ENCODE measurements at places on chromosomes 7 and 10.
A peak's percentile ranks its signal among the peaks of the same experiment; 100 is the strongest.

- no peak for DNase-seq
Measured at GRCh38 chr7:5408777-5409176, 14.9 kb downstream of the TNRC18 start.

DNA sequence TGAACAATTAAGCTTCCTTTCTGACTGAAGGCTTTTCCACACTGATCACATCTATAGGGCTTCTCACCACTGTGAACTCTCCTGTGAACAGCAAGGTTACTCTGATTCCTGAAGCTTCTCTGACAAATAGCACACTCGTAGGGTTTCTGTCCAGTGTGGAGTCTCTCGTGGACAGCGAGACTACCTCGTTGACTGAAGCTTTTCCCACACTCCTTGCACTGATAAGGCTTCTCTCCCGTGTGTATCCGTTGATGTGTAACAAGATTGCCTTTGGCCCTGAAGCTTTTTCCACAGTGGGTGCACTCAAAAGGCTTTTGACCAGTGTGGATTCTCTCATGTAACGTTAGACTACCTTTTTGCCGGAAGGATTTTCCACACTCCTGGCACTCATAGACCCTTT is 4.4 kb downstream of the ZNF32 start:
- no peak for DNase-seq

DNA sequence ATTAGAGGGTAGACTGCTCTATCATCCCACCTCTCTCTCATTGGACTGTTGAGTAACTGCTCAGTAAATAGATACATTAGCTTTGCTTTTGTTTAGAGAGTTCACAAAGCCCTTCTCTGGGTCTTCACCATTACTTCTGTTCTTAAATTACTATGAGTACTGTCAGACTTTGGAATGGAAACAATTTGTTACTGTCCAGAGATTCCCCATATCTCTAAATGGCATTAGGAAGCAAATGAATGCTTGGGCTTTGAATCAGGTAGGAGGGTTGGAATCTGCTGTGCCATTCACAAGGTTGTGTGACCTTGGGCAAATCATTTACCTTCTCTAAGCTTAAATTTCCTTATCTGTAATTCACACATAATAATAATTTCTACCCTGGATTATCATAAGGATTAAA is 541.0 kb upstream of the FZD8 start:
- no peak for DNase-seq

DNA sequence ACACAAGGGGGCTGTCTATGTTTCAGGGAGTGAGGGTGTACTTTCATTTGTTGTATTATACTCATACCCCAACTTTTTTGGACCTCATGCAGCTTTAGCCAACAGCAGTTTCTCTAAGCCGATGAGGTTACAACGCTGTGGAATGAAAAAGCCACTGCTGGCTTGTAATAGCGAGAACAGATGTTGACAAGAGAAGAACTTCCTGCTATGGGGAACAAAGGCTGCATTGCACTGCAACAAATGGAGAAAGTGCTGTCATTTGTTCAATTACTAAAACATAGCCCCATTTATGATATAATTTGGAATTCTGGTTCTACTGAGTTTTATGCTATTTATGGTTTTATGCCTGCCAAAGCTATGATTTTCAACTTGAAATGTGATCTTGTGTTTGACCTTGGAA is 104.2 kb upstream of the TMEM72 start:
- DNase-seq = no peak

GRCh38 chr10:841535-841934 is 90.0 kb downstream of the LARP4B start:
- no peak for DNase-seq

DNA sequence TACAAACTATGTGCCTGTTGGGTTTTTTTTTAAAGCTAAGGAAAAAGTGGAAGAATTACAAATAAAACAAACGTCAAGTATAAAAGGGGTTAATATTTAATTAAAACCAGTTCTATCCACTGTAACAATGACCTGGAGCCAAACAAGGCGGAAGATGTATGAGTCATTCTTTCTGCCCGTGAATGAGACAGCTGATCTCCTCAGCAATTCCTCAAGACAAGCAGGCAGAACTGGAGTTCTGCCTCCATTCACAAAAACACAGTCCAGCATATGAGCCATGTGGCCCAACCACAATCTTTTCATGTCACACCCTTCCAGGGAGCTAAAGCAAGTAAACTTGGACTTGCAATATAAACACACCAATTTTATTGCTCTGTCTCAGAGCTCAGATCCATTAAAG is 8.4 kb downstream of the ETV1 start:
- no peak for DNase-seq

DNA sequence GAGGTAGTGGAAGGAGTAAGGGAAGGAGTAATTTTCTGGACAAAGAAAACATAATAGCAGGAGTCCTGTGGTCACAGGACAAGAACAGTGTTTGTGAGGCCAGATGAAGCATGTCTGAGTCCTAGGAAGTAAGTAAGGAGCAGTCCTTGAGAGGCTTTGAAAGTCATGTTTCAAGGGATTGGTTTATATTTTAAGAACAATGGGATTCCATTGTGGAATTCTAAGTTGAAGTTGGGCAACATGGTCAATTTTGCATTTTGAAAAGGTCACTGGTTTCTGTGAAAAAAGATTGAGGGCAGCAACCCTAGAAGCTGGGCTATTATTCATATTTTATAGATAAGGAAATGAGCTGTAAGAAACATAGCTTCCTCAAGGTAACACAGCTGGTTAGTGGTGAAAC is 10.8 kb upstream of the SLC25A28 start:
- DNase-seq = no peak

- DNase-seq = no peak
Measured at GRCh38 chr10:68222391-68222790, 9.5 kb downstream of the ATOH7 start.

- no peak for DNase-seq
Measured at GRCh38 chr10:133162910-133163856, 3.2 kb downstream of the KNDC1 start.

- no peak for DNase-seq
Measured at GRCh38 chr7:20797462-20798080, 10.9 kb upstream of the SP8 start.

- no peak for DNase-seq
Measured at GRCh38 chr7:104550362-104550761, 222.0 kb downstream of the LHFPL3 start.

DNA sequence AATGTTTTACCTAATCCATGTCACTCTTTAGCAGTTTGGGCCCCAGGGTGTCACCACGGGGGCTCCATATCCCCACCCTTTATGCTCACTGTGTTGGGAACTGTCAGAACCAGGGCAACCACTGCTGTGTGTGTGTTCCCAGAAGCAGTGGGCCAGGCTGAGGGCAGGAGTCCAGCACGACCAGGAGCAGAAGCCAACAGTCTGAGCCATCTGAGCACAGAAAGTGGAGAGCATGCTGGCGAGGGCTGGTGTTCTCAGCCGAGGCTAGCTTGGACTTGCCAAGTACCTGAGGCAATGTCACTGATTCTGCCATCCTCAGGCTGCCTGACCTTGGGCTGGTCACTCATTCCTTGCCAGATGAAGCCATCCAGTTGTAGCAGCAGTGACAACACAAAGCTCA is 285.0 kb downstream of the BMPER start:
- no peak for DNase-seq

- no peak for DNase-seq
Measured at GRCh38 chr7:30837581-30837980, 66.4 kb downstream of the MINDY4 start.

DNA sequence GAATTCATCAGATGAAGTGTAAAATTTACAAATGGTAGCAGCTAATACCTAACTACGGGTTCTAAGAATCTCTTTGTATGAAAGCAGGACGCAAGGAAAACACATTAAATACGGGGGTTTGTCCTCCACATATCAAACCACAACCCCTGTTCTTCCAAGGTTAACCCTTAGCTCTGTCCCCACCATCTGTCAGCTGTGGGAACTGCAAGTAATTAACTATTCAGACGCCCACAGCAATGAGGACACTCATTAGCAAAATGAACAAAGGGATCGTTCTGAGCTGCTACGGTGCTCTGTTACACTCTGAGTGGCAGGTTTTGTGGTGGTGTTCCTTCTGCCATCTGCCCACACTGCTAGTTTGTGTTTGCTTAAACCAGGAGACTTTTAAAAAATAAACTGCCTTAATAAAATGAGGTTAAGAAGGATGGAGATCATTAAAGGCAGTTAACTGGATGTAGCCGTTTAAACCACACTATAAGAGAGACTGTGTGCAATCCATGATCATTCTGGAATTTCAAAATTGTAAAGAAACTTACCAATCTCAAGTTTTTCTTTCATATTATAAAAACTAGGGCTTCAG is 51.4 kb downstream of the C10orf67 start:
- peak; percentile 78 for DNase-seq

DNA sequence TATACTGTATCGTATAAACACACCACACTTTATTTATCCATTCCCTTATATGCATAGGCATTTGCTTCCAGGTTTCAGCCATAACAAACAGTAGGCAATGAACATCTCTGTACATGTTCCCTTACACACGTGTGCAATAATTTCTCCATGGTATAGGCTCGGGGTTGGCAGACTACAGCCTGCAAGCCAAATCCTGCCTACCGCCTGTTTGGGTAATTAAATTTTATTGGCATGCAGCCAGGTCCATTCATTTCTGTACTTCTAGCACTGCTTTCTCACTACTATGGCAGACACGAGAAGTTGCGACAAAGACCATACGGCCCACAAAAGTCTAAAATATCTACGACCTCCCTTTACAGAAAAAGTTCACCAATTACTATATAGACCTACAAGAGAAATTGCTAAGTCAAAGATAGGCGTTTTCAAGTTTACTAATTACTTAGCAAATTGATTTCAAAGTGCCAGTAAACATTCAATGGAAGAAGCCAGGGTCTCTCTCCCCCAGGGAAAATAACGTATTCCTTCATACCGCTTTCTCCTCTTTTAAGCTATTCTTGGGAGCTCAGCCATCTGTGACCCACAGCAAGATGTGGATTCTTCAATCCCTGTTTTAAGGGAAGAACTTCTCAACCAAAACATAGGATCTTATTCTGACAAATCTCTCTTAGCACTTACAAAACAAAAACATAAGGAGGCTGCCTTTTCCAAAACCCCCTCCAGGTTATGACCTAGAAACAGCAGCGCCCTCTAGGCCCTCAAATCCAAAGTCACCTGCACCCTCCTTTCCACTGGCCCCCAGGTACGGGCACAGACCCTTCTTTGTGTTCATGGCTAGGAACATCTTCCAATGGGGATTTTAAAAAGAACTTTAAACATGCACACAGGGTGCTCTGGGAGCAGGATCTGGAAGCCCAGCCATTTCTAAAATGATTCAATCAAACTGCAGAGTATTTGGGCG is 100.5 kb downstream of the FGFR2 start:
- DNase-seq = no peak

GRCh38 chr10:95531058-95531809 is 29.9 kb downstream of the SORBS1 start:
- no peak for DNase-seq

DNA sequence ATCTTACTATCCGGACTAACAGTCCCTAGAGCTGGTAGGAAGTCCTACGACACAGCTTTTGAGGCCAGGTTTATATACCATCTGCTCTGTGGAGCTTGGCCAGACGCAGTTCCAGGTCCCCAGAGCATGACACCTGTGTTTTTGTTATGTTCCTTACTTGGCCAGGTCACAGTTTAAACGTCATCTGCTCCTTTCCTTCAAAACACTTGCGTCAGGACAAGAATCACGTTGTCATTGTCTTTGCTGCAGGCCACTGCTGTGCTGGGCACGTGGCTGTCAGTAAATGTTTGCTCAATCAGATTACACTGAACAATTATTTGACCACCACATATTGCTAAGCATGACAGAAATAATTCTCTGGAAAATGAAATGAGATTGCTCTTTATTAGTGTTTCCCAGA is 23.9 kb downstream of the SLC18A2 start:
- no peak for DNase-seq

GRCh38 chr7:88172842-88173241 is 47.0 kb downstream of the SRI start:
- DNase-seq = no peak

GRCh38 chr10:48579251-48579960 is 25.5 kb downstream of the ARHGAP22 start:
- no peak for DNase-seq

DNA sequence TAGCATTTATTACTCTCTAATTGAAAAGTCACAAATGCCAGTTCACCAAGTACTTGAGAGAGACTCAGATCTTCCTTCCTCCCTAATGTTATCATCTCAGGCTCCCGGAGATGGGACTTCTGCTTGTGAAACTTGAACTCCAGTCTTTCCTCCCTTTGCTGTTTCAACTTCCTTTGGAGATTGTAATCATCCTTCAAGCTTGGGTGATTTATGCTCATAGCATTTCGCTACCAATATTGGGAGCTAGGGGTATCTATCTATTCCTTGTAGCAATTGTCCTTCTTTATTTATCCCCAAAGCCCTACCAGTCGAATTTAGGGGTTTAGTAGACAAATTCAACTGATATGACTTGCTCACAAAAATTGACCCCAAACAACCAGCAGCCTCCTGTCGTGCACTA is 117.9 kb upstream of the STARD3NL start:
- DNase-seq = no peak

DNA sequence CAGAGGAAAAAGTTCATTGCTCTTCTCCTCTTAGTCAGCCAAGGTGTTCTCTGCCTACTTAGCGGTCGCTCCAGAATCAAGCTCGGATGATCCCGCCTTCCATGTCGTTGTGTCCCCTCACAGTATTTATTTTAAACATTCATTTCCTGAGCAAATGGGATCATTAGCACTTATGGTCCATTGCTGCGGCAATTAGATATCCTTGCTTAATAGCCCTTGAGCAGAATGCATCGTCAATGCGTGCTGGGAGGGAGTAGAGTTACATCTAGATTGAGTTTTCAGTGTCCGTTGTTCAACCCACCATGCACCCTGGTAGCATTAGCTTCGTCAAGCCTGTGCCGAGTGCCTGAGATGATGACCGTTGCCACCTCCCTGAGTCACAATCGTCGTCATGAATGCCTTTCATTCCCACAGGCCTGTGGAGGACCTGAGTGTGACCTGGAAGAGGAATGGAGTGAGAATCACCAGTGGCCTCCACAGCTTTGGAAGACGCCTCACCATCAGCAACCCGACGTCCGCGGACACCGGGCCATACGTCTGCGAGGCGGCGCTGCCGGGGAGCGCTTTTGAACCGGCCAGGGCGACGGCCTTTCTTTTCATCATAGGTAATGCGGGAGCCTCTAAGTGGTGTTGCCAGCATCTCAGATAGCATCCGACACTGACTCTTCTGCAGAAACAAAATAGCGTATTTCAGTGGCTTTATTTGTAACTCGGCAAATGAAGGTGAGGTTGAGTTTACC is 650.4 kb downstream of the SDK1 start:
- no peak for DNase-seq

GRCh38 chr10:119203006-119203405 is 4.4 kb upstream of the GRK5 start:
- DNase-seq = no peak

DNA sequence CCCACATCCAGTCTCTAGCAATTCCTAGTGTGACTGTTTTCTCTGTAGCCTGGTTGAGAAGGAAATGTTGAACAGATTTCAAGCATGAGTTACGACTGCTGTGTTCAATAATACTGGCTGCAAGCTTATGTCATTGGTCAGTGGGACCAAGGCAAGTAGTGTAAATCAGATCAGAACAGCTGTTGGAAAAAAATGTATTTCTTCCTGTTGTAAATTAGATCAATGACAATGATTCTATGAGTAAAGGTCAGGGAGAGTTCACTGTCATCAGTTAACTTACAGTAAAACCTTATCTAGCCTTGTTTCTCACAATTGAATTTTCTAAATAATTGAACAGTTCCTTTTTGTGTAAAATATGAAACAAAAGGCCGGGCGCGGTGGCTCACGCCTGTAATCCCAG is 6.7 kb downstream of the OTUD1 start:
- DNase-seq = no peak
